AG09309 (cell line): ENCODE measurements at places on chromosomes 5 and 9.

DNA sequence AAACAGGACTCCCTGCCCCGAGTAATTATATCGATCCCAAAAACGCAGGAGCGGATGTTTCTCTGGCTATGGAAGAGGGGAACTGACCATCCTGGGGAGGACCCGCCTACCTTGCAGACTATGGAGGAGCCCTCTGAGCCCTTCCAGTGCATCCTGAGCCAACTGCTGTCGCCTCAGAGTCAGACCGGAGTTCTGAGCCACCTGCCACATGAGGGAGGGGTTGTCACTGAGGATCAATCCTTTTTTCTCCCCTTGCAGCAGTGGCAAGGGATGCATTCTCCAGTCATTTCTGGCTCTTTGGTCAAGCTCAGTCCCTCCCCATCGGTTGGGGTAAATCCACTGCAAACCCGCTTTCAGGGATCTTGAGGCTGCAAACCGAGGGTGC is 709 bp downstream of the FANCG start:
- no peak for DNase-seq

GRCh38 chr5:157613385-157614245 is 38.0 kb upstream of the ADAM19 start:
- DNase-seq = no peak

DNA sequence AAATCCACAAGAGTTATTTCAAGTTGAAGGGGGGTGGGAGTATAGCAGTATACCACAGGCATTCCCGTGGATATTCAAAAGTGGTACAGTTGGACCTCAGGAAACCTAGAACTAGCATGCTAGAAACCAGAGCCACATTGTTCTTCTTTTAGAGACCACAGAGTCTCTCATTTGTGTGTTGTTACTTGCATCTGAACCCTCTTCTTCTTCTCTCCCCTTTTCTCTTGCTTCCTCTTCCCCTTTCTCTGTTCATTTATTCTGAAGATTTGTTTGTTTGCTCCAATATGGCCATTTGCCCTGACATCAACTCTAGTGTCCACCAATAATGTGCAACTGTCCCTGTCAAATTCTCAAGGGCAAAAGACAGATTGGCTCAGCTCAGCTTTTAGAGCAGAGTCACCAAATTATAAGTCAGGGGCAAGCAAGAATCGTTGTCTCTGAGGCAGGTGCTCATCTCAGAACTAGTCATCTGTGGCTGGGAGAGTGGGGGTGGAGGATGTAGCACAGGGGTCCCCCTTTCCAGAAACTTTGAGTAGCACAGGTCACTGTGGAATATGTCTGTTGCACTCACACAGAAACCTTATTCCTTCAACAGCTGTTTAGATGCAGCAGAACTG is 321.1 kb downstream of the ARRDC3 start:
- DNase-seq = no peak

DNA sequence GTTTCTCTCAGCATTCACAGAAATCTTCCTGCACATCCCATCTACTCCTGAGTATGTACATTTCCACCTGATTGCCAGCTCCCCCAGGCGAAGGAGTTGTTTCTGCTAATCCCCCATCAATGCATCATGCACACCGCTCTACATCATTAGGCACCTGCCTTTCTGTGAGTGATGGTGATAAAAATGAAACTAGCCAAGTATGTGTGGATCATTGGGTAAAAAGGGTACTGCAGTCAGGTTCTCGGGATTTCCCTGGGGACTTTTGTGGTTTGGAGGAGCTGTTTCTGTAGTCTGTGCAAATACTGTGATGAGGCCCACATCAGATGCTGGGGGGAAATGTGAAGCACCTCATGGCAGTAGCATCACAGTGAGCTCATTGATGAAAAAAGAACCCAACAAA is 30.4 kb downstream of the CAMK4 start:
- DNase-seq = no peak

DNA sequence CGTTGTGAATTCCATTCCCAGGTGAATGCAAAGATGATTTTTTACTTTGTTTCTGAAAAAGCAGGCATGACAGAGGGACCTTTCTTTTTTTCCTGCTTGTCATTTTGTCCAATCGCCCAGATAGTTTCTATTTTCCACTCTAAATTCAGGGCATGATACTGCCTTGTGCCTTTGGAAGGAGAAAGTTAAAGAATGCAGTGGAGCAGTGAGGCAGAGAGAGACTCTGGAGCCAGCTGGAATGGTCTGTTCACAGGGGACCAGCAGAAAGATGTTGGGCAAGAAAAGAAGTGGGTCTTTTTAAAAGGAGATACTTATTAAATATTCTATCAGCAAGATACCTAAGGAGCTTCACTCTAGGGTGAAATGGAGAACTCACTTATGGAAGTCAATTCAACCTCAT is 532.3 kb downstream of the BRINP1 start:
- no peak for DNase-seq

GRCh38 chr9:102237520-102237919 is 499.1 kb upstream of the GRIN3A start:
- no peak for DNase-seq

DNA sequence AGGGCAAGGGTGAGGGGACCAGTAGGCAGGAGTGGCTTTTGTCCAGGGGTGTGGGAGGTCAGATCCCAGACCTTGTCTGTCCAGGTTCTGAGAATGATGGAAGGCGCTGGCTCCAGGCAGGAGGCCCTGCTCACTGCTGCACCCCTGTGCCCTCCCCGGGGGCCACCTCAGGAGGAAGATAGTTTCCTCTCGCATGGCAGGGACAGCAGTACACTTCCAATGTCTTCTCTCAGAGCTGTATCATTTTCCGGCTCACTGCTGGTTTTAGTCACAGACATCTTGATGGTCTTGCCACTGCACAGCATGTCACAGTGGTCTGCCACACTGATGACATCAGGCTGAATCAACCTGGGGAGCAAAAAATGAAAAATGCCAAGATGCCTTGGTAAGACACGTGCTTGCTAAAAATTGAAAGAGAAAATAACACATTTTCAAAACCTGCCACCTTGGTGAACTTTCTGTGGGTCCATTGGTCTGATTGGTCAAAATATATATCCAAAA is 3.3 kb upstream of the SLC6A3 start:
- no peak for DNase-seq

- no peak for DNase-seq
These were observed 43.0 kb upstream of the GAS1 start for GRCh38 chr9:86990290-86990689.

- no peak for DNase-seq
These were observed 6.6 kb upstream of the CCDC187 start for GRCh38 chr9:136310273-136311030.

GRCh38 chr5:37975531-37975930 is 135.7 kb upstream of the GDNF start:
- DNase-seq = no peak

DNA sequence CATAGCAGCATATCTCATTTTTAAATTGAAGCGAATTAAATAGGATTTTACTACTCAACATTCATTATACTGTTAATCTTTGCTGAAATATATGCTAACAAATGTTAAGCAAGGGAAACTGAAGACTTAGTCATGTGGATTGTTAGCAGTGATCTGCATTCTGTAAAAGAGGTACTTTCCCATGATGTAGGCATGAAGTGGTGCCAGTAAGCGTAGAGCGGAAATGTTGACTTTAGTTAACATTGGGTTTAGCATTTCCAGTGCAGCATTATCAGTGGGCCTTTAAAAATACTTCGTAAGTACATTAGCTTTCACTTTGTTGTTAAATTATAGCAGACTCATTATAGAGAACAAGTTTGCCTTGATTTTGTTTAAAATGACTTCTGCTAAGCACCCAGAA is 130.3 kb downstream of the CDC42SE2 start:
- DNase-seq = peak; percentile 37

DNA sequence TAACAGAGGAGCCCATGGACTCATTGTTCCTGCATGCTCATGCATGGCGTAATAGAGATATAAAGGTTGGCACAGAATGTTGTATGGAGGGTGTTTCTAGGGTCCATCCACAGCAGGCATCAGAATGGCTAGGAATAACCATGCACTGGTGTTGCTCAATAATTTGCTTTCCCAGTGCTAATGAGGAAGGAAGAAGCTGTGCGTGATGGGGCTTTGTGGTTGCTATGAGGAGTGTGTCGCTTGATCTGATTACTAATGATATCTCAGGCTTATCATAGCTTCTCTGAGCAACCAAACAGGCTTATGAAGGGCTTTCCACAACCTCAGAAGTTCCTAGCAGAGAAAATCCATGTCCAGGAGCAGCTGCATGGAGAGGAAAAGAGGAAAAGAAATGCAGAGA is 151.3 kb upstream of the TRPC7 start:
- DNase-seq = no peak

DNA sequence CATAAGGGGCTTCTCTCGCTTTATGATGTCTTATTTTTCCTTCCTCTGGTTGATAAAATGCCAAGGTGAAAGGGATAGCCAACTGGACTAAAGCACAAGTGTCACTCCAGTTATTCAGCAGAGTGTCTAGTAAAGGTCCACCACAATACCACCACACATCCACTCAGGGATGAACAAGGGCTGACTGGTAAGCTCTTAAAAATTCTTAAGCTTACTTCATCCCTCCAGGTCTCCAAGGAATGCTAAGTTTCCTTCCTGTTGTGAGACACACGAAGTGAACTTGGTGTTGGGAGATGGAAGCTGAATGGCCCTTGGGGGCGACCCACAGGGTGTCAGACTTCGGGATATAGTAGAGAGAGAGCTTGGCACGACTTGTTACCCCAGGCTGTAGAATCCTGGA is 3.2 kb upstream of the HMGCS1 start:
- DNase-seq = no peak
